Activated T-cell treated with anti-CD3 and anti-CD28 coated beads, Interleukin-2, amount 50 U/mL, for 4 hours (primary cell): ENCODE measurements at places on chromosomes 7 and 10. TPM values are rescaled to one million over a fixed set of nuclear protein-coding genes. Genes with fewer than 3 reads are reported as not detected.

TMEM139 gene
- total RNA-seq, result not detected

LBX1 gene
- total RNA-seq, result not detected

UNC5B gene
- 0.26 TPM for total RNA-seq

SNCG gene
- total RNA-seq, result not detected

NPSR1 gene
- total RNA-seq, result not detected

NEBL gene
- 0.48 TPM for total RNA-seq

PGAM2 gene
- not detected for total RNA-seq

SCRN1 gene
- total RNA-seq, result 1.7 TPM

ZNF239 gene
- total RNA-seq, result 8.3 TPM

CDC14C gene
- total RNA-seq, result not detected

TFR2 gene
- total RNA-seq, result 15.4 TPM

POLD2 gene
- total RNA-seq, result 373 TPM

FAM185A gene
- total RNA-seq, result 10.3 TPM
